ENCODE measurements at places on chromosomes 5 and 9.

DNA sequence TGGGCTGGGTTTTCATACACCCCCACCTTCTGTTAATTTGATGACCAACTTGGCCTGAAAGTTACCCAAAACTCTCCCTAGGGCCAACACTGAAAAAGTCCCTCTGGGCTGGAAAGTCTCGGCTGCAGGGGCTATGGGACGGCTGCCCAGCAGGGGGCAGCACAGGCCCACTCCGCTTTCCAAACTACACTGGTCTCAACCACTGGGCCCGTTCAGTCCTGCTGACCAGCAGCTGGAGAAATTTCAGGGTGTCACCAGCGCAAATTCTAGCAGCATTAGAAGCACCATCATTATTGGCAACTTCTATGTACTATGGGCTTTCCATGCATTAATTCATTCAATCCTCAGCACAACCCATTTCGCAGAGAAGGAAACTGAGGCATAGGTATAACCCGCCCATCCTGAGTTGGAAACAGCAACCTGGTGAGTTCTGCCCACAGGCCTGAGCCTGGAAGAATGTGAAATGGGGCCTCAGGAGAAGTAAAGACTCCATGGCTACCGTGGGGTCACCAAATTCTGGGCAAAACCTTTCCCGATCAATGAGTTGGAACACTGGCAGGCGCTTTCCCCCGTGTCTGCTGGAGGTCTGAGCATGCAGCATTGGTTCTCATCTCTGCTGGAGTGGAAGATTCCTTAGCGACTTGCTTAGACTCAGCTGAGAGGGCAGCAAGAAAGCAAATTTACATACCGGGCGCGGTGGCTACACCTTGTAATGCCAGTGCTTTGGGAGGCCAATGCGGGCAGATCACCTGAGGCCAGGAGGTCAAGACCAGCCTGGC, 9.7 kb downstream of the ORM2 start:
- peak; percentile 25 for DNase-seq

DNA sequence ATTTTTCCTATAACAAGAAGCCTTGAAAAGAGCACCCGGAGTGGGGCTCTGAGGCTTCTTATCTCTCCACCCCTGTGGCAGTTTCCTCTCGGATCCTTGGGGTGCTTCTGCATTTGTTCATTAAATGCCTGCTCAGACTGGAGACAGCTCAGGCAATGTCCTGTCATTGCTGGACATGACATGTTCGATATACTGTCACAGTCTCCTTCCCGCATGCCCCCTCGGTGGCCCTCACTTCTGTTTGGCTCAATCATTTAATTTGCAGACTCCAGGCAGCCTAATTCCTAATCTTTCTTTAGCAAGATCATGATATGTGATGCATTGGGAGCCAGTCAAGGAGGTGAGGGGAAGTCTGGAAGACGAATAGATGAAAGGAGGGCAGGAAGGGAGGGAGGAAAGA, 37.5 kb upstream of the CPEB4 start:
- no peak for DNase-seq

GRCh38 chr5:143217804-143218160, 185.7 kb downstream of the NR3C1 start:
- DNase-seq: no peak

- DNase-seq: no peak
Observed at GRCh38 chr9:419571-420171, 205.0 kb downstream of the DOCK8 start.

GRCh38 chr9:106883030-106883429, 20.1 kb downstream of the ZNF462 start:
- no peak for DNase-seq

- no peak for DNase-seq
Observed at GRCh38 chr5:57199866-57200265, 26.0 kb downstream of the GPBP1 start.

DNA sequence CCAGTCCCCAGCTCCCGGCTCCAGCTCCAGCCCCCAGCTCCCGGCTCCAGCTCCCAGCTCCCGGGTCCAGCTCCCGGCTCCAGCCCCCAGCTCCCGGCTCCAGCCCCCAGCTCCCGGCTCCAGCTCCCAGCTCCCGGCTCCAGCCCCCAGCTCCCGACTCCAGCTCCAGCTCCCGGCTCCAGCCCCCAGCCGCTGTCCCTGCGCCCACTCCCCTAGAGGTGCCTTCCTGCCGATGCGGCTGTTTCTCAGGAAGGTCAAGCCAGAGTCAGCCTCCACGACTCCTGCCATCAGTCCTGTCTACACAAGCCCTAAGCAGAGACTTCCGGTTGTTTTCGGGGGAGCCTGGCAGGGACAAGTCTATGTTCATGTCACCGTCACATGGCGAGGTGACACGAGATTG, 74.8 kb downstream of the ZNF354C start:
- DNase-seq: no peak

GRCh38 chr5:102713278-102713677, 41.8 kb upstream of the PAM start:
- DNase-seq: no peak

GRCh38 chr5:111636736-111637135, 120.3 kb downstream of the NREP start:
- DNase-seq: no peak

DNA sequence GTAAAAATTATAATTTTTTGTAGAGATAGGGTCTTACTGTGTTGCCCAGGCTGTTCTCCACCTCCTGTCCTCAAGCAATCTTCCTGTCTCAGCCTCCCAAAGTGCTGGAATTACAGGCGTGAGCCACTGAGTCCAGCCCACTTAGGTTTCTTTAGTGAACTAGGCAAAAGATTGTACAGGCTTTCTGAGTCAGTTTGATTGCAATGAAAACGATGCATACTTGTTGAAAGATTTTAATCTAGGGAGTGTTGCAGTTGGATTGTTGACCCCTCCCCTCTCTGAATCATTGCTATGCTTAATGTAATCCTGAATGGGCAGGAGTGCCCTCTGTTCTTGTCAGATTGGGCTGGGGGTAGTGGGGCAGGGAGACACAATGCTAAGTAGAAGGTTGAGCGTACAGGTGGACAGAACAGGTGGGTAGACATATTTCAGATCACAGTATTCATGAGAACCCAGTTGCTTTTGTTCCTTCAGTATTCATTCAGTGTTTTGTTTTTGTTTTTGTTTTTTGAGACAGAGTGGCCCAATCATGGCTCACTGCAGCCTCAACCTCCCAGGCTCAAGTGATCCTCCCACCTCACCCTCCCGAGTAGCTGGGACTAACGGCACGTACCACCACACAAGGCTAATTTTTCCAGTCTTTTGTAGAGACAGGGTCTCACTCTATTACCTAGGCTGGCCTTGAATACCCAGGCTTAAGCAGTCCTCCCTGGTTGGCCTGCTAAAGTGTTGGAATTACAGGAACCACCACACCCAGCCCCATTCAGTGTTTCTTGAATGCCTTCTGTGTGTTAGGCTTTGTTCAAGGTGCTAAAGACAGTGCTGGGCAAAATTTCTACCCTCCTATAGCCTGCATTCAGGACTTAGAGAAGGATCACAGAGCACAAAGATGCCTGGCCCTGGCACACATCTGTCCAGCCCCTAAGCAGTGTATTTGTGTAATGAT, 70.1 kb downstream of the KIAA1958 start:
- DNase-seq: no peak

DNA sequence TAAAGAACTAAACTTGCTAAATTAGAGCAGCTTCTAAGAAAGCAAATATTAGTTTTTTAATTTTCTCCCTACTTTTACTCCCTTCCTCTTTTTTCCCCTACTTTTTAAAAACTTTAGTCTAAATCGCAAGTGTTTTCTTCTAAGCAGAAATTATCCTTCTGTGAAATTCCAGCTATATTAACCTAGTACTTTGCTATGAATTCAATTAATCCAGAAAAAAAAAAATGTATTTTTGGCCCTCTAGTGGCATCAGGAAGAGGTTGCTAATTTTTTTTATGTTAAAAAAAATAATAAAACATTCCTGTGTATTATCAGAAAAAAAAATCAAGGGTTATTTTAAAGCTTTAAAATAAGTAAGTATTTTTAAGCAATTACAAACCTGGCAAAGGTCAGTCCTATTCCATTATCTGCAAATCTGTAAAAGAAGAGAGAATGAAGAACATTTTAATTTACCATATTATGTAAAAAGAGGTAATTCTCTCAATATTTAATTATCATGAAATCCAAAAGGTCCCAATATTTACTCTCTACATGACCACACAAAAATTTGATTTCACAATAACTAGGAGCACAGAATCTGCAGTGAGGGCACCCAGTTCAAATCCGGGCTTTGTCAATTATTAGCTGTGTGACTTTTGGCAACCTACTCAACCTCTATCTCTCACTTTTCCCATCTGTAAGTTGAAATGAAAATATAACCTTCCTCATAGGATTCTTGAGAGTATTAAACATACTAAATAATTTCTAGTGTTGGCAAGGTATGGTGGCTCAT, 52.0 kb downstream of the CEMIP2 start:
- no peak for DNase-seq

- DNase-seq: no peak
Observed at GRCh38 chr5:126732716-126733115, 44.2 kb upstream of the LMNB1 start.

GRCh38 chr9:99134893-99135341, 30.0 kb downstream of the TGFBR1 start:
- DNase-seq: no peak

GRCh38 chr9:136093995-136094881, 851 bp downstream of the NACC2 start:
- DNase-seq: no peak

DNA sequence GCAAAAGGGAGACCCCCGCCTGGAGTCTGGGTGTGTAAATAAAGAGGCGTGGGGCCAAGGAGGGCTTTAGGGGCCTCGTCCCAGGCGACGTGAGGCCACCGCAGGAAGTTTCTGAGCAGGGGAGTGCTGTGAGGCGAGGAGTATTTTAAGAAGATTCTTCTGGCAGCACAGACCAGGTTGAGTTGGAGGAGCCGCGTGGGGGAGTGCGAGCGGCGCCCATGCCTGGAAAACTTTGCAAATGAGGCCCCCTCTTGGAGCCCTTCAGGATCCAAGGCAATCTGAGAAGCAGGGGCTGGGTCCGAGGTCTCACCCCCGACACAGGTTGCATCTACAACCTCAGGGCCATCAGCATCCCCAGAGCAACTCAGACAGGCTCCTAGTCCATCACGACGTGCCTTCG, 24.3 kb upstream of the CPLX2 start:
- no peak for DNase-seq

DNA sequence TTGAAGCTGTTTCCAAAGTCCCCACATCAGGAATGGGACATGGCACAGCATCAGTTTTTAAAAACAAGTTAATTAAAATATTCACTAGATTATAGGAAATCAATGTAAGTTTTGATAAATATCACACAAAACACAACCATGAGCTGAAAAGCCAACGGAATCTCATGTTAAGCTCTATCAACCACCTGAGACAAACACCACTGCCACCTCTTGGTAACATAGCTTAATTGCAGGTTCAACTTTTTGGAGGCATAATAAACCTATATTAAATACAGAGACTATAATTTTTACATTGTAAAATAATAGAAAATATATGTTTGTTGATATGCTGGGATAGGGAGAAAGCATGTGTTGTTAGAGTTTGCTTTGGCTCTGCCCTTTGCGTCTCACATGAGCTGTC, 126.1 kb downstream of the SV2C start:
- no peak for DNase-seq

GRCh38 chr5:82817897-82818676, 259.1 kb downstream of the TMEM167A start:
- no peak for DNase-seq

DNA sequence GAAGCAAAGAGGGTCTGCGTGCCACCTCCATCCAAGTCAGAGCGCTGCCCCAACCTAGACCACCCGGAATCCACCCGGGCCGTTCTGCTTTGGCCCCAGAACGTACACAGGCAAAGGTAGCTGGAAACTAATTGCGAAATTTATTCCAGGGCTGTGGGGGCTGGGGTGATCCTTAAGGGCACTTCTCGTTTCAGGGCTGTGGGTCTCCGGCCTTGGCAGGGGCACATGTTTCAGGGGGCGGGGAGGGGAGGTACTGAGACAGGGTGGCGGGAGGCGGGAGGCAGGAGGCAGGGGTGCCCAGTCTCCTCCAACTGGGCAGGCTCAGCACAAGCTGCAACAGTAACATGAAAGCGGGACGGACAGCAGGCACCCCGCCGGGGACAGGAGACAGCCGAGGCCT, 26.1 kb downstream of the NR5A1 start:
- no peak for DNase-seq

- DNase-seq: no peak
Observed at GRCh38 chr5:132019337-132019736, 7.9 kb upstream of the ACSL6 start.

GRCh38 chr5:62115014-62115413, 191.0 kb upstream of the KIF2A start:
- no peak for DNase-seq

DNA sequence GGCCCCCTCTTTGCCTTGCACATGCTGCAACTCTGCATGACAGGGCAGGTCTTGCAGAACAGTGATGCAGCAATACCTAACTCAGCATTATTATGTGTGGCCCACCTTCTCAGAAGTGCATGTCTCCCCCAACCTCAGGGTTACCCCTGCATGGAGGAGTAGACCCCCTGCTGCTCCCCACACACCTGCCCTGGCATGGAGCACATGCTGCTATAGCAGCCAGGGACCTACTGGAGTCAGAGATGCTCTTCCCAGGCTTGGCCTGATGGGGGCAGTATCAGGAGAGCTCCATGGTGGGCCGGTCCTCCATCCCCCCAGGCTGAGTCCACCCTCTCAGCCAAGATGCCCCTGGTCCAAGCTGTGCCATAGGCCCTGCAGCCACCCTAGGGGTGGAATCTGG, 13.2 kb upstream of the BOD1 start:
- no peak for DNase-seq

DNA sequence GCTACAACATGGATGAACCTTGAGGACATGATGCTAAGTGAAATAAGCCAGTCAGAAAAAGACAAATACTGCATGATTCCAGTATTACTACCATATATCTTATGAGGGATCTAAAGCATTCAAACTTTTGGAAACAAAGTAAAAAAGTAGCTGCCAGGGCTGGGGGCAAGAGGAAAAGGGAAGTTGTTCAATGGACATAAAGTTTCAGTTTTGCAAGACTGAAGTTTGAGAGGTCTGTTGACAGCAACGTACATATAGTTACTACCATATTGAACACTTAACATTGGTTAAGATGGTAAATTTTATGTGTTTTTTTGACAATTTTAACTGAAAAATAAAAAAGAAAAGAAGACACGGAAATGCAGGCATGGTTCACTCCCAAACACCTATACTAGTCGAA, 77.6 kb downstream of the MAPKAP1 start:
- no peak for DNase-seq

DNA sequence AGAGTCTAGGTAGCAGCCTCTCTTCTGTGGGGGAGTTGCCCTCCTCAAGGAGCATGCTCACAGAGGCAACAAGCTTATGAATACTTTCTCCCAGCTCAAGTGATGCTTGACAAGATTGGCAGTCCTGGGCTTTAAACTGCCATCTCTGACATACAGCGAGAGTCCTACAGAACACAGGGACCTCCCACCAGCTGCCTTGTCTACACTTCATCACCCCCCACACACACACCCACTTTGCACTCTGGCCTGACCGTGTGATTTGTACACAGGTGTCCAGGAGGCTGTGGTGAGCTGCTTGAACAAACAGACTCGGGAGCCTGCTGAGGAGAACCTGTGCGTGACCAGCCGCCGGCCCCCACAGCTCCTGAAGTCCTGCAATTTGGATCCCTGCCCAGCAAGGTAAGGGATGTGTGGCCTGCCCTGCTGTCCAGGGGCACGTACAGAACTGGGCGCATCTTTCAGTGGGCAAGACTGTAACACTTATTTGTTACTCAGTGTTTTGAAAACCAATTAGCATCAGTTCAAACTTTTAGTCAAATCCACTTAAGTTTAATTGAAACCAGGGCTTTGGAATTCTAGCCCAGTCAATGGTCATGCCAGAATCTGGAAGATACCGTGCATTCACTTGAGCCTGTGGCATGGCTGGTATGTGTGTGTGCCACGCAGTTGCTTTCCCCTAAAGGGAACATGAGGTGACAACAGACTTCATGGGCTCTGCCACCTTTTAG, 247.5 kb downstream of the ADAMTSL1 start:
- no peak for DNase-seq
